Lung microvascular endothelial cell (primary cell): ENCODE measurements at places on chromosomes 2 and 18. TPM values are rescaled to one million over a fixed set of nuclear protein-coding genes. Genes with fewer than 3 reads are reported as not detected.
A peak's percentile ranks its signal among the peaks of the same experiment; 100 is the strongest.

DNA sequence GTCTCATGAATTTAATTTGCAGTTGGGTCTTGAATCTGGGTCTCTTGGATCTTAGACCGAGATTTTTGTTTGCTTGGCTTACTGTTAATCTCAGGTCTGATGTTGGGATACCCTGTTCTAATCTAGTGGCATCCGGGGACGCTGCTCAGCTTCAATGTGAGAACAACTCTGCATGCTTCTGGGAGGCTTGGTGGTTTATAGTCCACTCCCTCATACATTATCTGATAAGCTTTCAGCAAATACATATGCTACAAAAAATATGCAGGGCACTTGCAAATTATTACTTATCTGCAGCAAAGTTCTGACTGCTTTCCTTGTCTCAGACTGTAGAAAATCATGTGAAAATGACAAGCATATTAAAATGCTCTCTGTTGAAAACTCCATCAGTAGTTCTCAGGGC, 39.4 kb downstream of the RNF144A start:
- DNase-seq, result no peak

DNA sequence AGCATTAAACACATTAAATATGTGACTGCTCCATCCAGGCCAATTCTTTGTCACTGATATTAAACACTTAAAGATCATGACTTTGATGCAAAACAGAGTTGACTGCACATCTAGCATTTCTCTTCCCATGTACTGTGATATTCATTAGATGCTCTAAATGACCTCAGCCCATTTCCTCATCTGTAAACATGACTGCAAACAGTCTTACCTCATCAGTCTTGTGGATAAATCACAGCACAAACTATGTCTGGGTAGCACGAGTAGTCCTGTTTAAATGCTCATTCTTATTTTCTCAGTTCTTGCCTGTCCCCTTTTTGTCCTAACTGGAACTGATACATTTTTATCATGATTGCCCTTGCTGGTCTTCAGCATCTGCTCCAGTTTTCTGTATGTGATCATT, 1974.8 kb upstream of the LRRTM1 start:
- no peak for DNase-seq

DNA sequence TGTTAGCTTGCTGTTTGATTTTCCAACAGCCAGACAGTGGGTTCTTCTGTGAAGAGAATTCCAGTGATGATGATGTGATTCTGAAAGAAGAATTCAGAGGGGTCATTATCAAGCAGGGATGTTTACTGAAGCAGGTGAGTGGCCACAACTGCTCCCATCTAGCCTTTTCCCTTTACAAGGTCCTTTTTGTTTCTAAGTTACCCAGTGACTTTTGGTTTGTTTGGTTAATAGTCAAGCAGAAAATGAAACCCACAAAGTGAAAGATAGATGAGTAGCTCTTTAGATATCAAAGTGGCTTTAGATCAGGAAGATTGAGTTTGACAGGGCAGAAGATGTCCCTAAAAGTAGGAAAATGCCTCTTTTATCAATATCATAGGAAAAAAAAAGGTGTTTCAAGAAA, 23.3 kb downstream of the PLEK start:
- DNase-seq, result no peak

The NEB gene
- total RNA-seq, result 0.65 and 0.99 TPM in 2 replicates

The PAX8 gene
- under 0.01 and 0.22 TPM in 2 replicates for total RNA-seq

DNA sequence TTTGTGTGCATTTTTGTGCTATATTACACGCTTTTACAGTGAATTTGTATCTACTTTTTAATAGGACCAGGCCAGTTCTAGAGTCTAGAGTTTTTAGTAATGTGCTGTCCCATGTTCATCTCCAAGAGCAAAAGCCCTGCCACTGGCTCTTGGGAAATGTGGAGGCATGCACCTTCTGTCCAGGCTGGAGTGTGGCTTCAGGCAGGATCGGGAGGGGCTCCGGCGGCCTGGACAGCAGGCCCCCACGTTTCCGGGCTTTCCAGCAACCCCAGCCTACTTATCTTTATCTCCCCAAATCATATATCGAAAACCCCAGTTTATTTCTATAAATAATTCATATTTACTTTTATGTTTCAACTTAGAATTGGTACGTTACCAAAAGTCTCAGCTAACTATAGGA, 78.2 kb downstream of the SNTG2 start:
- no peak for DNase-seq

- DNase-seq, result no peak
Observed at GRCh38 chr2:121241466-121241865, 43.5 kb downstream of the TFCP2L1 start.

DNA sequence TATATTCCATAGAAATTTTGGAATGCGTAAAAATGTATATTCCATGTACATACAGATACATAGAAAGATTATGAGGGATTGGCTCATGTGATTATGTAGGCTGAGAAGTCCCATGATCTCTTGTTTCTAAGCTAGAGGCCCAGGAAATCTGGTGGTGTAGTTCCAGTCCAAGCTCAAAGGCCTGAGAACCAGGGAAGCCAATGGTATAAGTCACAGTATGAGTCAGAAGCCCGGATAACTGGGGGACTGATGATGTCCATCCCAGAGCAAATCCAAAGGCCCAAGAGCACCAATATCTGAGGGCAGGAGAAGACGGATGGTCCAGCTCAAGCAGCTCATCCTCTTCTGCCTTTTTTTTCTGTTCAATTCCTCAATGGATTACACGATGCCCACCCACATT, 385.0 kb upstream of the KLHL29 start:
- DNase-seq, result no peak

The REG1B gene
- total RNA-seq, result not detected in 2 replicates

GRCh38 chr2:189959450-189959849, 103.1 kb downstream of the MSTN start:
- peak; percentile 5 for DNase-seq

DNA sequence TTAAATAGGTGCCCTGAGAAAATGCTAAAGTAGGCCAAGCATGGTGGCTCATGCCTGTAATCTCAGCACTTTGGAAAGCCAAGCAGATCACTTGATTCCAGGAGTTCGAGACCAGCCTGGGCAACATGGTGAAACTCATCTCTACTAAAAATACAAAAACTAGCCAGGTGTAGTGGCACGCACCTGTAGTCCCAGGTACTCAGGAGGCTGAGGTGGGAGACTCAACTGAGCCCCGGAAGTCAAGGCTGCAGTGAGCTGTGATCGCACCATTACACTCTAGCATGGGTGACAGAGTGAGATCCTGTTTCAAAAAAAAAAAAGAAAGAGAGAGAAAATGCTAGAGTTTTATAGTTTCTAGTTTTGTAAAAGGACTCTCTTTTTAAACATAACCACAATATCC, 12.0 kb downstream of the ANKRD44 start:
- DNase-seq, result no peak

GRCh38 chr18:37508207-37508606, 57.4 kb downstream of the CELF4 start:
- no peak for DNase-seq

DNA sequence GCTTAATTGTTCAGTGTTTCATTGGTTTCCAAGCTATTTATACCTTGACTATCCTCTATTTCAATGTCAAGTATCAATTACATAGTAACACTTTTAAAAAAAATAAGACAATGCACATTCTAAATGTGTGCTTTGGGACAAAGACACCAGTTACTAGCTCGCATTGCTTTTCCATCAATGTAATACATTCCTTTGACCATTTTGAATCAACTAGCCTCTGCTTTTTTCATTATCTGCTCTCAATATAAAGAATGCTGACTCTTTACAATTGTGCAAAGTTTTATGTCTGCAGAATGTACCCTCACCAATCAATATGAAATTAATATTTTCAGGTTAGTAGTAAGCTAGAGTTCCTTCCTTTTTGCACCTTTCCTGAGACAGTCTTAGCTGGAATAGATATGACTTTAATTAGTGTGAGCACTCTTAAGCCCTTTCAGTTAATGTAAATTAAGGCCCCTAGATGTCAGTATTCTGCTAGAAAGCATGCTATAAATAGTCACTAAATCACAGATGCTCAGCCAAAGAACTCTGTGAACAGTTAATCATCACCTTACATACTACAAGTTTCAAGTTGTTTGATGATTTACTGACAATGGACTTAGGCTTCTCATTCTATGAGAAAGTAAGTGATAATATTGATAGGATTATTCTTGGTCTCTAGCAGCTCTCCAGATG, 413.6 kb downstream of the PTH2R start:
- no peak for DNase-seq
